Nucleus accumbens (tissue), 56 donors: ENCODE measurements at places on chromosomes 11 and 22.
A peak's percentile ranks its signal among the peaks of the same experiment; 100 is the strongest.

GRCh38 chr11:12871788-12872321, 137.3 kb upstream of the RASSF10 start:
- no peak for DNase-seq

DNA sequence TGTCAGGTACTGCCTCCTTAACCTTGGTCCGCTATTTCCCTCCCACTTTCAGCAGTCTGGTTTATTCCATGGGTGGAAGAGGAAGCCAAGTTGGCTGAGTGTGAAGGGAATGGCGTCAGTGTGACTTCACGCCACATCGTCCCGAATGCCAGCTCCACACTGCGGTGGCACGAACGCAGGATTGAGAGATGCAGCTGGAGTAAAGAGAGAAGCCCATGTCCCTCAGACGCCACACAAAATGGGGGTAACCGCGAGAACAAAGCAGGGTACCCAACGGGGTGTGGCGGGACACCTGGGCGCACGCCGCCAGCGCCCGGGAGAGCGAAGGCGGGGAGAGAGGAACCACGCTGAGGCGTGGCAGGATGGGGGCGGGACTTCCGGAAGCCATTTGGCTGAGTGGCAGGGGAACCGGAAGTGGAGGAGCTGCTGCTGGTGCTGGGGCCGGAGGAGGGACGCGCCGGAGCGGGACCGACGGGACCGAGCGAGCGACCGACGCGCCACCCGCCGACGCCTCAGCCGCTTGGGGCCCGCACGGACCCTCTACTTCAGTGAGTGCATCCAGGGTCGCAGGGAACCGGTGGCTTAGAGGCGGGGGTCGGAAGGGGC, at the start of gene PAFAH1B2:
Gene PAFAH1B2 (plus strand): TSS at position 417 of the 606 bp plus-strand sequence. CDS start 8,161 bp downstream, outside the sequence.
- peak; percentile 93 for DNase-seq

GRCh38 chr11:119377961-119378667, 3.4 kb downstream of the USP2 start:
- no peak for DNase-seq

DNA sequence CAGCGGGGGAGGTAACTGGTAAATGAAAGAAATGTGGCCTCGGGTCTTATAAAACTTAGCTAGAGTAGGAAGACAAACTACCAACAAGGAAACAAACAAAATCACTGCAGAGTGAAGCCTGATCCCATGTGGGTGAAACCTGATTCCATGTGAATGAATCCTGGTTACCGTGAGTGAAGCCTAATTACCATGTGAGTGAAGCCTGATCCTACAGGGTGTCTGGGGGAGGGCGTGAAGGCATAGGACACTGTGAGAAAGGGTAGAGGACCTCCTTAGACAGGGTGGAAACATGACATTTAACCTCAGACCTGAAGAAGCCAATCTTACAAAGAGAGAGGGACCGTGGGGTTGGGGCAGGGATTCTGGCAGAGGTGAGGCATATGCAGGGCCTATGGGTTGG, 106.2 kb upstream of the USP47 start:
- DNase-seq = no peak

GRCh38 chr11:104830080-104830479, 68.2 kb downstream of the CASP12 start:
- no peak for DNase-seq

DNA sequence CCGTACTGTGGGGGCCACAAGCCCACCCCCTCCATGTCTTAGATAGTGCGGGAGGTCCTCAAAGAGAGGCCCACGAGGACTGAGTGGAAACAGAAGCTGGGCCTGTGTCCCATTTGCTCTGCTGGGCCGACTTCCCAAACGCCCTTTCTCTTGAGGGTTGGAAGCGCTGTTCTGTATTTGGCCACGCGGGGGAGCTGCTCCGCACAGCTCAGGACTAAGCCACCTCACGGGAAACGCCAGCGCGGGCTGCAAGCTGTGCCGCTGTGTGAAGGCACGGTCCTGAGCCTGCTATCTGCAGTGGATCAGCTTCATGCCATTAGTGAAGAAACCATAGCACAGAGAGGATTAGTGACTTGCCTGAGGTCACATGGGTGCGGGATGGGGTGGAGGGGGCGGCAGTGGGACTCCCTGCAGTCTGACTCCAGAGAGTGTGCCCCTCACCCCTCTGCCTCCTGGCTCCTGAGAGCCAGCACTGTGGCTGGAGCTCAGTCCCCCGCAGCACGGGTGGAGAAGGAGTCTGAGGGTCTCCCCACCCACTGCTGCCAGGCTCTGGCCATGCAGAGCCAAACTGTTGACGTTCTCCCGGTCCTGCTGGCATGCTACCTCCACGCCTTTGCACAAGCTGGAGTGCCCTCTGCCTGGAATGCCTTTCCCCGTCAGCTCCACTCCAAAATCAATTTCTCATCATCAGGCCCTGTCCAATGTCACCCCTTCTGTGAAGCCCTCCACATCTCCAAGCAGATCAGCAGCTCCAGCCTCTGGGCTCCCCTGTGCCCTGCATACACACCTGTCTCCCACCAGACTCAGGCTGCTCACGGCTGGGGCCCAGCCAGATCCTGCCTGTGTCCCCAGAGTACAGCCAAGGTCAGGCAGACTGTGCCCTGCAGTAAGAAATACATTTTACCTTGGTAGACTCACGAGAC, 51.5 kb upstream of the LRRC32 start:
- DNase-seq = peak; percentile 36

DNA sequence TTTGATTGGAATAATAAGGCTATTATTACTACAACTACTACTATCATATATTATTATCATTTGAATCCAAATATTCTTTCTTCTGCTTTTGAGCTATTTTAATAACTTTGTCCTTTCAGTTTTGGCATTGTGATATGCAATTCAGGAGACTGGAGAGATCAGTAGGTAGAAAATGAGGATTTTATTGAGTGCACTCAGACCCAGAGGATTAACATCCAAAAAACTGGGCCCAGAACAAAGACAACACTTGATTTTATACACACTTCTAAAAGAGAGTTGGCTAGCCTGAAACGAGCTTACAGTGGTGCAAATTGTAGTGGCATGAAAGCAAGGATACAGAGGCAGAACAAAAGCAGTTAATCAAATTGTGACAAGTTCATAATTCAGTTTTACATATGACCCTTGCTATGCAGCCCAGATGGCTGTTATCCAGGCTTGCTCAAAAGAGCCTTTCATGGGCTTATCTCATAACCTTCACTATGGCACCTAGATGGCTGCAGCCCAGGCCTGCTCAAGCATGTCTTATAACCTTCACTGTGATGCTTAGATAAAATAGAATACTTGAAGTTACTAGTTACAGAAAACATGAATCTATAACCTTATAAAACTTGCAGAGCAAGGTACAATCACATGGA, 796.3 kb upstream of the RAG2 start:
- DNase-seq = no peak
